ENCODE measurements at places on chromosomes 16 and 17.

DNA sequence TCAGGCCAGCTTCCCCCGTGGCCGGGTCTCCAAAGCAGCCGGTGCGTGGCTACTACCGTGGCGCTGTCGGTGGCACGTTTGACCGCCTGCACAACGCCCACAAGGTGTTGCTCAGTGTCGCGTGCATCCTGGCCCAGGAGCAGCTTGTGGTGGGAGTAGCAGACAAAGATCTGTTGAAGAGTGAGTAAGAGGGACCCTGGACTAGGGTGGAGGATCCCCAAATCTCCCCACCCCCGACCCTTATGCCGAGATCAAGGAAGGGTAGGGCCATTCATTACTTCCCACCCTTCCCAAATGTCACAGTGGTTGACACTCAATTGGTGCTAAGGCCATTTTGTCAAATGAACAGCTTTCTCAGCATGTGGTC, 1.2 kb downstream of the COASY start:
- H3K4me3 ChIP-seq: peak overlapping the region; percentile 95
- H3K27ac ChIP-seq: peak overlapping the region; percentile 79
- peaks cover 27% of the 10 kb centered on the region for H3K4me1 ChIP-seq
- H3K27me3 ChIP-seq: no peaks in the 10 kb centered on the region

DNA sequence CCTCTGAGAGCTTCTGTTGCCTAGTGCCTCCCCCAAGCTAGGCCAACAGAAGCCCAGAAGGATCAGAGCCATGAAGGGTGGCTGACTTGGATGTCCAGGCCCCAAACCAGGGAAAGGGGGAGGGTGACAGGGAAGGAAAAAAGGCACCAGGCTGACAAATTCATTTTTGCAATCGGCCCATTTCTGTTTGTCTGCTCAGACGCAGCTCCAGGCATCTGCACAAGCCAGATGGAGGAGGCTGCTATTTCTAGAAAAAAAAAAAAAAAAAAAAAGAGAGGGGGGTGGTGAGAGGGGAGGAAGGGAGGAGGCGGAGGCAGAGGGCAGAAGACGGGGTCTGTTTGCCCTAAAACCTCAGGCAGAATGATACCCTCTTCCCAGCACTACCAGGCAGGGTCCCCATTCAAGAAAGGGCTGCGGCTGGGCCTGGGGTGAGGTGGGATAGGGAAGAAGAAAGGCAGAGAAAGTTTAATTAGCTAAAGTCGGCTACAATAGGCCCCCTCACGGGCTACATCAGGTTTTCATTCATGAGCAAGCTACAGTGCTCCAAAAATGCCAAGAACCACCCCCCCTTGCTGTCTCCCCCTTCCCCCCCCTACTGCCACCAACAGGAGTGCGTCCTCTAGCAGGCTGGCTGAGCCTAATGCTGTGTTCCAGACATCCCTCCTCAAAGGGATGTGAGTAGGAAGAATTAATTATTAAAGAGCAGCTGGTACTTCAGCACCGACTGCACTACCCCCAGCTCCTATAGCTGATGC, 2.4 kb downstream of the HDAC5 start:
- H3K4me3 ChIP-seq: no peak overlapping the region
- H3K27me3 ChIP-seq: no peaks in the 10 kb centered on the region
- DNase-seq: no peak
- peaks cover 41% of the 10 kb centered on the region for H3K4me1 ChIP-seq
- no peaks in the 10 kb centered on the region for H3K36me3 ChIP-seq

GRCh38 chr16:47947723-47948122, 208.1 kb downstream of the ABCC12 start:
- H3K4me1 ChIP-seq: no peaks in the 10 kb centered on the region
- no peak overlapping the region for H3K4me3 ChIP-seq
- no peaks in the 10 kb centered on the region for H3K27me3 ChIP-seq
- no peaks in the 10 kb centered on the region for H3K36me3 ChIP-seq

GRCh38 chr17:79621151-79621943, 10.5 kb upstream of the RBFOX3 start:
- H3K36me3 ChIP-seq: no peaks in the 10 kb centered on the region
- H3K4me3 ChIP-seq: no peak overlapping the region
- H3K4me1 ChIP-seq: no peaks in the 10 kb centered on the region
- H3K27ac ChIP-seq: no peak overlapping the region

DNA sequence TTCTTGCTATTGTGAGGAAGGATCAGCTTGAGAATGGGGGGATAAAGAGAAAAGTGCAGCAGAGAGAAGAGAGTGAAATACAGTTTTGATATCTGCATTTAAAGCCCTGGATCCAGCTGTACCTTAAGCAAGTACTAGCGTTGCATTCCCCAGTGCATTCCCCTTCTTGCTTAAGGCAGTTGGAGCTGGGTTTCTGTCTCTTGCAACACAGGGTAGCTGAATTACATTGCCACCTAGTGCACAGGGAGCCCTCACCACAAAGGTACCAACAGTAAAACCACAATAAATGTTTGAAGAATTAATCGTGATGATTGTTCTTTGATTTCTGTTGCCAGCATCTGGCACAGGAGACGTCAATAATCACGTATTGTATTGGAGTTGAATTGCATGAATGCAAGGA, 588.7 kb downstream of the RBFOX1 start:
- H3K27me3 ChIP-seq: no peaks in the 10 kb centered on the region
- H3K36me3 ChIP-seq: no peaks in the 10 kb centered on the region
- no peak overlapping the region for H3K4me3 ChIP-seq
- no peak for DNase-seq

Measured in testis (tissue), 5 donors.